Tibial nerve (tissue), 4 donors: ENCODE measurements at places on chromosomes 16 and 17. TPM values are rescaled to one million over a fixed set of nuclear protein-coding genes. Genes with fewer than 3 reads are reported as not detected.

The CD19 gene
- not detected for total RNA-seq

The DYNLRB2 gene
- 5.0 TPM for total RNA-seq

The SLC6A2 gene
- 0.30 TPM for total RNA-seq

The NPIPA7 gene
- total RNA-seq, result 7.5 TPM

The SCNN1G gene
- not detected for total RNA-seq

GRCh38 chr17:76174037-76174436 is 33.0 kb upstream of the FOXJ1 start:
- H3K36me3 ChIP-seq, result no peaks in the 10 kb centered on the region
- H3K4me3 ChIP-seq, result no peak overlapping the region

- H3K4me1 ChIP-seq, result no peaks in the 10 kb centered on the region
- H3K4me3 ChIP-seq, result no peak overlapping the region
- no peak for DNase-seq
- no peaks in the 10 kb centered on the region for H3K36me3 ChIP-seq
- no peak overlapping the region for H3K27ac ChIP-seq
- H3K27me3 ChIP-seq, result no peaks in the 10 kb centered on the region
Measured at GRCh38 chr17:73814075-73814474, 169.8 kb upstream of the SDK2 start.

- no peak overlapping the region for H3K4me3 ChIP-seq
- no peaks in the 10 kb centered on the region for H3K27me3 ChIP-seq
- H3K4me1 ChIP-seq, result no peaks in the 10 kb centered on the region
- no peak overlapping the region for H3K27ac ChIP-seq
- H3K36me3 ChIP-seq, result no peaks in the 10 kb centered on the region
Measured at GRCh38 chr16:72854267-72854959, 193.5 kb downstream of the ZFHX3 start.

DNA sequence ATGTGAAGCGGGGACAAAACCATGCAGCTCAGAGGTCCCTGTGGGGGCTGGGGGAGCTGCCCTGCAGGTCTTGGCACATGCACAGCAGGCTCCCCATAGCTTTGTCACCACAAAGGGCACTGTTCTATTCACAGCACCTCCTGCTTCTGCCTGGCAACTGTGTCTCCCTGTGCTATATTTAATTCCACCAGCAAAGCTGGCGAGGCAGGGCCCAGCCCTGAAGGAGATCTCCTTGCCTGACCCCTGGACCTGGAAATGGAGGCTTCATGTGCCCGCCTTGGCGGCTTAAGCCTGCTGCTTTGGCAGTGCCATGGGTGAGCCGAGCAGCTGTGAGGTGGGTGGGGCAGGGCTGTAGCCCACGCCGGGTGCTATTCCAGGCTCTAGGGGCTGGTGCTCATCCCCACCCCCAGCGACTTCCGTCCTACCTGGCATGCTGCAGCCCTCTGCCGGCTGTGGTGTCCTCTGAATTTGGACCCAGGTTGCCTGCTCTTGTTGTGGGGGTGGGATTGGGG is 6.8 kb downstream of the LDHD start:
- peaks cover 21% of the 10 kb centered on the region for H3K36me3 ChIP-seq
- H3K27me3 ChIP-seq, result no peaks in the 10 kb centered on the region
- peak overlapping the region; percentile 89 for H3K27ac ChIP-seq
- DNase-seq, result no peak

GRCh38 chr17:13544292-13544691 is 57.4 kb downstream of the HS3ST3A1 start:
- H3K27me3 ChIP-seq, result no peaks in the 10 kb centered on the region
- H3K27ac ChIP-seq, result no peak overlapping the region
- no peaks in the 10 kb centered on the region for H3K4me1 ChIP-seq
- no peaks in the 10 kb centered on the region for H3K36me3 ChIP-seq
- no peak for DNase-seq
- no peak overlapping the region for H3K4me3 ChIP-seq

DNA sequence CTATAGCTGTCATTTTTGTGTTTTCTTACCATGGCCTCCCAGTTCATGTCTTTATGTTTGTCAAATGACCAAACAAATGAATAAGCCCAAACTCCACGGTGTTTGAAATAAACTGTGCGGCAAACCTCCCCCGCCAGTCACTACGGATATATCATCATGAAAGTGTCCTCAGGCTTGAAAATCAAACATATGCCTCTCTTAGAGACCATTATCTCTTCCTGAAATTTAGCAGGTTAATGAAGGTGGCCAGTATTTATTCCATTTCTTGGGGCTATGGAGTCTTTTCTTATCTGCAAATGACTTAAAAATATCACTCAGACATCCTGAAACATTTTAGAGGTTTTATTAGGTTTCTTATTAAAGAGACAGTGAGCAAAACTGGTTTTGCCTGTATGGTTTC is 610.3 kb upstream of the CDH5 start:
- no peak for DNase-seq
- H3K36me3 ChIP-seq, result no peaks in the 10 kb centered on the region
- H3K27me3 ChIP-seq, result no peaks in the 10 kb centered on the region
- H3K27ac ChIP-seq, result no peak overlapping the region
- H3K4me3 ChIP-seq, result no peak overlapping the region

DNA sequence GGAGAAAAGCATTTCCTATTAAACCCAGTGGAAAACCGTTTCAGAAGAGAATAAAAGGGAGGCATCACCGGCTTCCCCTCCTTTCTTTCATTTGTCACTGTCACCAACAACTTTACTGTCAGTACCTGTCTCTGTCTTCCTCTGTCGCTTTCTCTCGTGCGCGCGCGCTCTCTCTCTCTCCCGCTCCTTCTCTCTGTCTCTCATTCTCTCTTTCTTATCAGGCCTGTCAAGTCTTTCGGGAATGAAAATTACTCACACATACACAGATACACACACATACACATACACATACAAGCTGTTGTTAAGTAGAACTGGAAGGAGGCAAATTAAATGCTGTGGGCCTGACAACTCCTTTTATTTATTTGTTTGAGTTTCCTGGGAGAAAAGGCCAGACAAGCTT is 17.6 kb downstream of the MYOCD start:
- H3K27me3 ChIP-seq, result no peaks in the 10 kb centered on the region
- no peaks in the 10 kb centered on the region for H3K36me3 ChIP-seq

- H3K4me3 ChIP-seq, result no peak overlapping the region
- no peaks in the 10 kb centered on the region for H3K4me1 ChIP-seq
- no peaks in the 10 kb centered on the region for H3K36me3 ChIP-seq
- no peak overlapping the region for H3K27ac ChIP-seq
- no peaks in the 10 kb centered on the region for H3K27me3 ChIP-seq
- no peak for DNase-seq
Measured at GRCh38 chr16:56331915-56332314, 93.4 kb downstream of the AMFR start.

- peak overlapping the region; percentile 73 for H3K4me3 ChIP-seq
- no peak for DNase-seq
- H3K27me3 ChIP-seq, result no peaks in the 10 kb centered on the region
Measured at GRCh38 chr17:42673885-42674754, 2.7 kb downstream of the PLEKHH3 start.

DNA sequence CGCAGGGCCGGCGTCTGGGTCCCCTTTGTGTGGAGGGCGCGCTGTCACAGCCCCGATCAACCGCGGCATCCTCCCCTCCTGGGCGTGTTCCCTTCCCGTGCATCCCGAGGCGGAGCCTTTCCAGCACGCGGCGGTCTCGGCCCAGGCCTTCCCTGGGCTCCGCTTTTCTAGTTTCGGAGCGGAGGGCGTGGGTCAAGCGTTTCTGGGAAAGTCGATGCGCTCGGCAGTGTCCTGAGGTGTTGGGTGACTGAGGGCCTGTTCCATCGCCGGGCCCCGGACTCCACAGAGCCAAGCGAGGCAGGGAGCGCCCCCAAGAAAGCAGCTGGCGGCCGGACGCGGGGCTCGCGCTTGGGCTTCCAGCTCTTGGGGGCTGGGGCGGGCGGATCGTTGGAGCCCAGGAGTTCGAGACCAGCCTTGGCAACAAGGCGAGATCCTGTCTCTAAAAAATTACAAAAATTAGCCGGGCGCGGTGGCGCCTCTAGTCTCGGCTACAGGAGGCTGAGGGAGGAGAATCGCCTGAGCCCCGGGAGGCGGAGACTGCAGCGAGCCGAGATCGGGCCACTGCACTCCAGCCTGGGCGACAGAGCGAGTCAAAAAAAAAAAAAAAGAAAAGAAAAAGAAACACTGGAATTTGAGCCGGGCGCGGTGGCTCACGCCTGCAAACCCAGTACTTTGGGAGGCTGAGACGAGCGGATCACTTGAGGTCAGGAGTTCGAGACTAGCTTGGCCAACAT is 806 bp downstream of the IFT140 start:
- DNase-seq, result no peak
- H3K4me1 ChIP-seq, result peaks cover 34% of the 10 kb centered on the region
- H3K27ac ChIP-seq, result peak overlapping the region; percentile 89
- no peaks in the 10 kb centered on the region for H3K27me3 ChIP-seq
- peaks cover 20% of the 10 kb centered on the region for H3K36me3 ChIP-seq
- H3K4me3 ChIP-seq, result peak overlapping the region; percentile 85

GRCh38 chr16:813204-813915 is 12.8 kb upstream of the GNG13 start:
- no peak for DNase-seq
- H3K27ac ChIP-seq, result no peak overlapping the region
- no peaks in the 10 kb centered on the region for H3K4me1 ChIP-seq
- H3K4me3 ChIP-seq, result no peak overlapping the region
- H3K36me3 ChIP-seq, result no peaks in the 10 kb centered on the region

GRCh38 chr17:7916808-7917207 is 719 bp upstream of the RNF227 start:
- DNase-seq, result no peak
- H3K27me3 ChIP-seq, result no peaks in the 10 kb centered on the region
- H3K27ac ChIP-seq, result peak overlapping the region; percentile 99
- no peaks in the 10 kb centered on the region for H3K4me1 ChIP-seq
- no peaks in the 10 kb centered on the region for H3K36me3 ChIP-seq
